ENCODE measurements at places on chromosomes 1 and 21. TPM values are rescaled to one million over a fixed set of nuclear protein-coding genes. Genes with fewer than 3 reads are reported as not detected.

Gene MTFR1L
- 71.6 TPM for total RNA-seq

Gene GSTM5
- 1.8 TPM for total RNA-seq

Gene GRIK3
- 10.0 TPM for total RNA-seq

Gene CFAP45
- total RNA-seq = 2.6 TPM

Gene IL23R
- not detected for total RNA-seq

Gene S1PR1
- total RNA-seq = 28.2 TPM

Gene CYP4Z1
- total RNA-seq = 26.5 TPM

- no peak for DNase-seq
These were observed 4.7 kb downstream of the ITLN2 start for GRCh38 chr1:160949881-160950280.

DNA sequence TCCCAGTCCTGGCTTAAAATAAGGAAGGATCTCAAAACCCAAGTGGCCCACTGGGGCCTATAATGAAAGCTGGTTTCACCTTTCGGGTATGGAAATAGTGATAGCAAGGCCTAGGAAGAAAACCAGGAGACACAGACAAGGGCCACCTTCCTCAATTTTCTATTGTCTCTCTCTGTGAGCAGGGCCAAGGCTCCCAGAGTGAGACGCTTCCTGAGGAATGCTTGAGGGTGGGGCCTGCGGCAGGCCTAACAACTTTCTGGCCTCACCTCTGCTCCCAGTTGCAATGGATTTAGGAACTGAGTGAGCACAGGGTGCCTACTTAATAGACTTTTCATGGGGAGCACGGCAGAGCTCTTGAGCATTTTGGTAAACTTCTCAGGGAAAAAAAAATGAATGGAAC is 300.9 kb downstream of the ASTN1 start:
- DNase-seq = no peak

GRCh38 chr1:96533820-96534219 is 187.8 kb upstream of the PTBP2 start:
- no peak for DNase-seq

GRCh38 chr1:113792471-113792870 is 19.8 kb downstream of the RSBN1 start:
- DNase-seq = no peak

- DNase-seq = no peak
These were observed 1.9 kb upstream of the S100A3 start for GRCh38 chr1:153550827-153551500.

- no peak for DNase-seq
These were observed 31.4 kb downstream of the CAMK1G start for GRCh38 chr1:209614906-209615305.

DNA sequence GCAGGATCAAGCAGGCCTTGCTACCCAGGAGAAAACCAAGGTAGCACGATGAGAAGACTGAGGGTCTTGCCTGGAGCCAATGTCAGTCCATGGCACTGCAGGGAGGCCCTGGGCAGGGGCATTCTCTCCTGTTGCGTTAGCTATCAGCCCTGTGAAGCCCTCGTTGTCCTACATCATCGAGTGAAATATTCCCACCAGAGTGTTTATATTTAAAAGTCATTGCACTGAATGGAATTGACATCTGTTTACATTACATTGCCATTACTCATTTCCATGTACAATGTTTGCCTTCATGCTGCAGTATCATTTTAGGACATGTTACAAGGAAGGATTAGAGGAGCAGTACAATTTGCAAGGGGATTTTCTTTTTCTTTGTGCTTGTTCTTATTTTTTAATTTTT is 243.9 kb downstream of the KAZN start:
- DNase-seq = no peak

DNA sequence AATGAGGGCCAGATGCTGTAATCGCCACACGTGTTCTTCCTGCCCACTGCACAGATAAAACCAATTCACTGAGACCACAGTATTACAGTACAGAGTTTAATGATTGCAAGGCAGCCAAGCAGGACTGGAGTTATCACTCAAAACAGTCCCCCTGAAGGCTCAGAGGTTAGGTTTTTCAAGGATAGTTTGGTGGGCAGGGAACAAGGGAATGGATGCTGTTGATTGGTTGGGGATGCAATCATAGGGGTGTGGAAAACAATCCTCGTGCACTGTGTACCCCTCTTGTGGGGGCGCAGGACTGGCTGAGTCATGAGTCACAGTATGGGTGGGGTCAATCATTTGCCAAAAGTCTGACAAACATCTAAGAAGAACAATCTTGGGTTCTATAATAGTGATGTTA is 12.4 kb upstream of the USP1 start:
- DNase-seq = no peak

DNA sequence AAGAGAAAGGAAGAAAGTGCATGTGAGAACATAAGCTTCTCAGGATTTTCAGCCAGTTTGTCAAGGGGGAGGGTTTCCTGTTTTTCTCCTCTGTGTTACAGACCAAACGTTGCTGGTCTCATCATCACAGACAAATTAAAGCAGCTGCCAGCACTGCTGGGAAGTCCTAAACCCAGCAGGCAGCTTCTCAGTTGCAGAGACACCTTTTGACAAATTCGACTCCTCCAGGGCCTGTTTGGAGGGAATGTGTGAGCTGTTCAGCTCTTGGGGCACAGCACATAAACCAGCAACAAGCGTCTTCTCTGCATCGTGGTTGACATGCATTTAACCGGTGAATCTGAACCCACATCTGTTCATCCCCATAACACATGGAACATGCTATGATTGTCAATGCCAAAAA is 454.6 kb upstream of the RUNX1 start:
- DNase-seq = no peak

DNA sequence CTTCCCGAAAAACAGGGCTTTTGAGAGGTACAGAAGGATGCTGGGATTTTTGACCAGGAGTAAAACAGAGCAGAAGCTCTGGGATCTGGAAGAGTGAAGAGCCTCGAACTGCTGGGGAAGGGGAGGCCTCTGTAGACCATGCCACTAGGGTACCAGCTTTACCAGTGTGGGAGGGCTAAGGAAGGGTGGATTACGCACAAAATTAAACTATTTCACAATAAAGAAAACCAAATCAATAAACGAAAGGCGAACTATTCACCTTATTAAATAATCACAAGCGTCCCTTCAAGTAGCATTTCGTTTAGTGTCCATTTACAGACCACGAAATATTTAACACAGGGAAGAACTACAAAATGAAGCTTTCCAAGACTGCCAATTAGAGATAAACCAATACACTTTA is 723 bp downstream of the CZIB start:
- DNase-seq = no peak
